ENCODE measurements at places on chromosomes 7 and 10.

DNA sequence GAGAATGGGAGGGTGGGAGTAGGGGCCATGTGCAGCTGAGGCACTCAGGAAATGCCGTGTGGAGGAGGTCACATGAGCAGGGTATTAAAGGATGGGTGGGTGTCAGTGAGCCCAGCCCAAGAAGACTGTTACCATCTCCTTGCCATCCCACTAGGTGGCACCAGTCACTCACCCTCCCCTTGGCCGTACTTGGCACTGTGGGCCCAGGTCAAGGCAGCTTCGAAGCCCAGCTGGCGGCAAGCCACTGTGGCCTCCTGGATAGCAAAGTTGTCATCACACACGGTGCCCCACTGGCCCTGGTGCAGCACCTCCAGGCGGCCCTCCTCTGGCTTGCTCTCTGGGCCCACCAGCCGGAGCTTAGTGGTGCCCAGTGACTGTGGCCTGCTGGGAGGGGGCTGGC is 5.4 kb downstream of the LOXL4 start:
- no peak for DNase-seq

GRCh38 chr10:77311186-77311585 is 326.4 kb downstream of the KCNMA1 start:
- no peak for DNase-seq

GRCh38 chr10:101216207-101217043 is 12.8 kb downstream of the LBX1 start:
- no peak for DNase-seq

GRCh38 chr7:88115258-88115796 is 104.5 kb downstream of the SRI start:
- no peak for DNase-seq

GRCh38 chr7:16758631-16759611 is 5.4 kb downstream of the TSPAN13 start:
- no peak for DNase-seq

Measured in H1 (cell line).